ENCODE measurements at places on chromosomes 5 and 9.
A peak's percentile ranks its signal among the peaks of the same experiment; 100 is the strongest.

- DNase-seq, result no peak
These were observed 51.1 kb upstream of the EGFL7 start for GRCh38 chr9:136611606-136612005.

DNA sequence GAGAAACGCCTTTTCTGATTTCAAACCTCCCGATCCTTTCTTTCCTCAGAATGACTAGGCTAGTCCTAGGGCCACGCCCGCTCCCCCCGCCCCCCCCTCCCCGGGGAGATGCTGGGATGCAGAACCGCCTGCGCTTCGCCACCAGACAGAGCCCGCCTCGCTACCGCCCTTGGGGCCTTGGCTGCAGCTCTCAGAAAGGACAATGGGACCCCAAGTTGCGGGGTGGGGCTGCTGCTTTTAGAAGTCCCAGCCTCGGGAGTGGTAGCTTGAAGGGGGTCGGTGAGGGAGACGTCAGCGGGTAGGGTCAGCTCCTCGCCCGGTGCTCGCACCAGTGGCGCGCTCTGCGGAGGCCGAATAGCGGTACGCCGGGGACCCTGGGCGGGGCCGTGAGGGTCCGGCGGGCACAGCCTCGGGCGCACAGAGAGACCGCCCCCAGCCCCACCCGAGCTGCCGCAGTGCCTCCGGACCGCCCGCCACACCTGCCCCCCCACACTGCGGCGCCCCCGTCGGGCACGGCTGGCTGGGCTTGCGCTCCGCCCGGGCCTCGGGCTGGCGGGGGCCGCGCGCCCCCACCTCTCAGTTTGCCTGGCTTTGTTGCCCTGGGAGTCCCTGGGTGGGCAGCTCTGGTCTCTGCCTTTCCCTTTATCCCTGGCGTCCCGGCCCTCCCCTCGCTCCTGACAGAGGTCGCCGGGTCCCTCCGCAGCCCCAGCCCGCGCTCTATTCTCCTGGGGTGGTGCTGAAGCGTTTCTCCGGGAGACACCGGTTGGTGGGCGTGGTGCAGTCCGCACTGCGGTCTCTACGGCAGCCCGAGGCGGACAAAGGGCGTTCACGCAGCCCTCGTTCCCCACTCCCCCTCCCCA lies 1.2 kb downstream of the MAP1B start:
- DNase-seq, result peak; percentile 43

DNA sequence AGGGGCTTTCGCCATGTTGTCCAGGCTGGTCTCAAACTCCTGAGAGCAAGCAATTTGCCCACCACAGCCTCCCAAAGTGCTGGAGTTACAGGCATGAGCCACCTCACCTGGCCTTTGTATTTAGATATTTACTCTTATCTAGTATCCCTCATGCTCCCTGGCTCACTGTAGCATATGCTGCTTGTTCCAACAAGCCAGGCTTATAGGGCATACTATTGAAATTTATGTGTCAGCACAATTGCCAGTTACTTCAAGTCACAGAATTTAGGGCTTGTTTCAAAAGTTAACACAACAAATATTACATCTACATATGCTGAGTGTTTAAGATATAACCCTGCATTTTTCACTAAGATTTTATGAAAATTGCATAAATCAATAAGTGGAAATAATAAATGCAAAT lies 469.2 kb upstream of the ZNF608 start:
- no peak for DNase-seq

DNA sequence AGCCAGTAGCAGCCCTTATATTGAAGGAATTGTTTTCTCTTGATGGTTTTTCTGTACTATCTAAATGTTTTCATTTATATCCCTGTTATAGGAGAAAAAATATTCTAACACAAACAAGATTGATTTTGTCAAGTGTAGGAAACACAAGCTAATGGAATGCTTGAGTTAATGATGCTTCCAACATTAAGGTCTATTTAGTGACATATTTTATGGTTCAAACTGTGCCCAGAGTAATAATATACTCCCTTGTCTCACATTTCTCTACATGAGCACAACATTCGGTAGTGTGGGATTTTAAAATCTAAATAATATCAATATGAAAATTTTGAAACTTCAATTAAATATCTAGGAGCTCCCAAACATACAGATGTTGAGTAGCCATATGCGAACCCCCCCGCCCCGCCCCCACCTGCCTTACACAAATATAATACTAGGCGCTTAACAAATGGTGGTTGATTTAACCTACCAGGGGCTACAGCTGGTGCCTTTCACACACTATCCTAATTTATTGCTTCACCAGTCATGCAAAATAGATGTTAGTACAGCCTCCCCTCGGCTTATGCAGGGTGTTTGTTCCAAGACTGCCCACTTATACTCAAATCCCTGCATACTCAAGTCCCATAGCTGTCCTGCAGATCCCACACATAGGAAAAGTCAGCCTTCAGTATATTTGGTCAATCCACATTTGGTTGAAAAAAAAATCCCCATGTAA lies 124.1 kb upstream of the ACO1 start:
- DNase-seq, result no peak

- DNase-seq, result peak; percentile 10
These were observed 168.8 kb downstream of the PDE4D start for GRCh38 chr5:59724482-59725391.

DNA sequence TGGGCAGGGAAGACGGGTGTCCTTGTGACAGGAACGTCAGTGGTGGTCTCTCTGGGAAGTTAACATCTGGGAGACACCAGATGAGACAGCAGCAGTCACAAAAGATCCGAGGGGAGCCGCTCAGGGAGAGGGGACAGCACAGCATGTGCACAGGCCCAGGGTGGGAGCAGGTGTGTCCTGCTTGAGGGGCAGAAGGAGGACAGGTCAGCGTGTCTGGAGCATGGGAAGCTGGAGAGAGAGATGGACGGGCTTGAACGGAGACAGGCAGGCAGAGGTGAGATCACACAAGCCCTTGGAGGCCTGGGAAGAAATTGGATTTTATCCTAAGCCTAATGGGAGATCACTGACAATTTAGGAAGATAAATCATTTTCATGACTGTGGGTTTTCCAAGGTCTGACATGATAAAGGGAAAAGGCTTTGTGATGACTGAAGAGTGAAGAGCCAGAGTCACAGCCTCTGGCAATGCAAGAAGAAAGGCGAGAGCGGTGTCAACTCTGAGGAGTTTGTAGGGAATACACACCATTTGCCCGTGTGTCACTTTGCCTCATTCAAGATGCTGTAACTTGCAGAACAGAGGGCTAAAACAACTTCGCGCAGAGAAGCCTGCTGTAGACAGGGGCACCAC lies 88.3 kb downstream of the FSTL4 start:
- no peak for DNase-seq

DNA sequence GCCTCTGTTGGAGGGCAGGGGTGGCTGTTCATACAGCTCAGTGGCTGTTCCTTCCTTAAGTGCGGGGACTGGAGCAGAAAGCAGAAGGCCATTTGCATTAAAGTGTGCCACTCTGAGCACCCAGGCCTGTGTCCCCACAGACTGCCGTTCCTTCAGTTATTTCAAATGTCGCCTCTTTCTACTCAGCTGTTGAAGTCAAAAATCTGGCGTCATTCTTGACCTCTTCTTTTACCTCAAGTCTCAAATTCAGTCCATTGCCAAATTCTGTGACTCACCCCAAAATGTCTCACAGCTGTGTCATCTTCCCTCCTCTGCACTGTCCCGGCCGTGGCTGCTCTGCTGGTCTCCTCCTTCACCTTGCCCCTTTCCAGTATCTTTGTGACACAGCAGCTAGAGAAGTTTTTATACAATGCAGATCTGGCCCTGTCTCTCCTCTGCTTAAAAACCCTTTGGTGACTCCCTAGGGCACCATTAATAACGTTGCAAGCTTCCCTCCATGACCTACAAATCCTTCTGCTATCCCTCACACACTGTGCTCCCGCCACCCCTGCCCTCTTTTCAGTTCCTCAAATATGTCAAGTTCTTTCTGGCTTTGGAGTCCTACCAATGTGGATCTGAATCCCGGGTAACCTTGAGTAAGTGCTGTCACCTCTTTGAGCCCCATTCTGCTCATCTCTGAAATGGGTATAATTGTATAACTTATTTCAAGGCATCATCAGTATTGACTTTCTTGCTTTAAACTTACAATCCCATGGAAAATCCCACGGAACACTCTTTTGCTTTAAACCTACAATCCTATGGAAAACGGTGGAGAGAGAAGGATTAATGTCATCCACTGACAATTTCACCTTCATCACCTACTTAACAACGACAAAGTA lies 98.3 kb upstream of the BOD1 start:
- no peak for DNase-seq

GRCh38 chr9:121261755-121262154 lies 6.2 kb upstream of the GSN start:
- no peak for DNase-seq

DNA sequence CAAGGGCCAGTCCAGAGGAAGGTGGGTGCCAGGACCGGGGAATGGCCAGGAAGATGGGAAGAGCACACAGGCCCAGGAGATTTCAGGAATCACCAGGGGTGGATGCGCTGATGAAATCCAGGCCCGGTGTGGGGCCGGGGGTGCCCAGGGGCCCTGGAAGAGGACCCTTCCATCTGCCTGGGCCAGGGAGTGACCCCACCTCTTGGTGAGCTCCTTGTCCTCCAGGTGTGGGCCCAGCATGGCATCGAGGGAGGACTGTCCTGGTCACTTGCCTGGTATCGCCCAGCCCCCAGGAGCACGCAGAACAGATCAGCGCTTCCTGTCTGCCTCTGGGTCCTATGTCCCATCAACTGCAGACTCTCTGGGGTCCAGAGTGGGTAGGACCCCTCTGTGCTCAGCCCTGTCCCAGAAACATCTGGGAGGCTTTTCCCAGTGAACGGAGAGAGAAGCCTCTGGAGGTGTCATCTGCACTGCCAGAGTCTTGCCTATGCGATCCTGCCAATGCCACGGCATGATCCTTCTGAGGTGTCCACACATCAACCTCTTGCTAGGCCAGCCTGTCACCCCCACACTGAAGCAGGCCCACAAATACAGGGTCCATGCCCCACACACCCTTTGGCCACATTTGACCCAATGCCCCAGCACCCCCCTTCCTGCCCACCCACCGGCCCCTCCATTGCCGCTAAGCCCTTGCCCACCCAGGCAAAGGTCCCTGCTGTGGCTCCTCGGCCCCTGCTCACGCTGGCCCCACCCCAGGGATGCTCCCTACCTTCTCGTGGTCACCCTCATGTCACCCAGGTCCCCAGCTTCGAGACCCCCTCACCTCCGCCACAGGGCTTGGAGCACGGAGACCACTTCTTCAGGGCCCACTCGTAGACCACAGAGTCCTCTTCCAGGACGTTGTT lies 67.2 kb downstream of the ZNF354C start:
- DNase-seq, result no peak

DNA sequence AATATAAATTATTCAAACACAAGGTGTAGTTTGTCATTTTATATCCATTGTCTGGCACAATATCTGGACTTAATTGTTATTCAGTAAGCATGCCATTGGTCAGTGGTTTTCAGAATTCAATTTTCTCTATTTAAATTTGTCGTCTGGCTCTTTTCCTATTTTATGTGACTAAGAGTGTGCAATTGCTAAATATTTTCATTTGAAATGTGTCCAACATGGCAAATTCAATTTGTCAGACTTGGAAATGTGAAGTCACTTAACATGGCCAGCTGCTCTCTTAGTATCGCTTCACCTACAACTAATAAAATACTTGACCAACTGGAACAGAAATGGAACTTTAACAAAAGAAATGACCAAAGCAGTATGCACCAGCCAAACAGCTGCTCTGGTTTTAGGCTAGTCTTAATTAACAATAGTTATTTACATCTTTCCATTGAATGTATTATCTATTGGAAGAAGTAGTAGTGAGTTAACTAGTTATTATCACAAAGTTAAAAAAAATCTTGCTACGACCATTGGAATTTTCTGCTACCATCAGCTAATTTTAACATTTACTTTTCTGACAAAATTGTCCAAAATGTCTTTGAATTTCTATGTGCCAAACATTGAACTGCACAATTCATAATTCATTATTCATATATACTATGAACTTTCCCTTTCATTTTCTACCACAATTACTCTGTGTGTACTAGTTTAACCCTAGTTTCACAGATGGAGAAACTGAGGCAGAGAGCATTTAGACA lies 720.7 kb upstream of the FAM174A start:
- DNase-seq, result no peak

- no peak for DNase-seq
These were observed 84.1 kb downstream of the PTPDC1 start for GRCh38 chr9:94168203-94169000.

- no peak for DNase-seq
These were observed 131.3 kb upstream of the ADRA1B start for GRCh38 chr5:159784993-159785392.

DNA sequence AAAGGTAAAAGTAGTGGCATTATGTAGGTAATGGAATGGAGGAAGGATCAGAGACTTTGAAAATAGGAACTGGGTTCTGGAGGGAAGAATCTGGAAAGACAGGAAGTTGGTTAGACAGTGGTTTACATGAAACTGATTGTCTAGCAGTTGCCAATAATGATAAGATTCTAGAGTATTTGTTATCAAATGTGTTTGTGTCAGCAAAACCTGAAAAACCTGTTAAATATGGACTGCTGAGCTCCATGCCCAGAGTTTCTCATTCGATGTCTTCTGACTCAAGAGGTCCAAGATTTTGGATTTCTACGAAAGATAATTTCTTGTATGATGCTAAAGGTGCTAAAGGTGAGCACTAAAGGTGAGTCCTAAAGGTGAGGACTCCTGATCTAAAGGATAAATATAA lies 515.0 kb upstream of the TUSC1 start:
- DNase-seq, result no peak

GRCh38 chr5:144731786-144732185 lies 561.1 kb downstream of the KCTD16 start:
- DNase-seq, result no peak

GRCh38 chr5:14487897-14488570 lies 93.6 kb upstream of the OTULINL start:
- DNase-seq, result no peak

DNA sequence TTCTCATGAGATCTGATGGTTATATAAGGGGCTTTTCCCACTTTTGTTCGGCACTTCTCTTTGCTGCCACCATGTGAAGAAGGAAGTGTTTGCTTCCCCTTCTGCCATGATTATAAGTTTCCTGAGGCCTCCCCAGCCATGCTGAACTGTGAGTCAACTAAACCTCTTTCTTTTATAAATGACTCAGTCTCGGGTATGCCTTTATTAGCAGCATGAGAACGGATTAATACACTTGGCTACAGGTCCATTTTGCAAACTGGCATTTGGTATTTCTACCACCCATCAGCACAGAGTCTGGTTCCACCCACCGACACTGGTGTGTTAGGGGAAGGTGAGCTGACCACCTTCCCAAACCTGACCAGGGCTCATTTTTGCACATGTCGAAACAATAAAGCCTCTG lies 47.9 kb upstream of the RARS1 start:
- no peak for DNase-seq

Measured in NCI-H510A treated with DMSO at 0.1 percent for 48 hours (cell line).